ENCODE measurements at places on chromosomes 7 and 10.

GRCh38 chr7:27389496-27389895 is 146.9 kb downstream of the EVX1 start:
- no peak for DNase-seq

DNA sequence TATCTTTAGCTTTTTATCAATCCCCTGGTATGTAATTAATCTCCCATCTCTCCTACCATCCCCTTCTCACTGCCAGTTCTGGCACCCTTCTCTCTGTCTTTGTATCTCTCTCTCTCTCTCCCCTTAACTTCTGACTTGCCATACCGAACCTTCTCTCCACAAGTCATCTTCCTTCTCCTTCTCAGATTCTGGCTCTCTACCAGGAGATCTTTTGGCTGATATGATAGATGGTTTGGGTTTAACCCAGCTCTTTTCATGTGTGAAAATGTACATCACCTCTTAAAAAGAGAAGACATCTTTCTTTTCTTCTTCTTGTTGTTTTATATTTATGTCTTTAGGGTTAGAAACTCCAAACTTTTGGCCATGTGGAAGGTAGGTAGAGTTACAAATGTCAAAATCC is 196.7 kb downstream of the HGF start:
- DNase-seq = no peak

- peak; percentile 85 for DNase-seq
Measured at GRCh38 chr10:113476191-113476590, 76.7 kb upstream of the HABP2 start.

GRCh38 chr7:134174795-134175261 is 47.7 kb downstream of the LRGUK start:
- peak; percentile 75 for DNase-seq

GRCh38 chr10:14580671-14581332 is 193.9 kb downstream of the FAM107B start:
- no peak for DNase-seq

GRCh38 chr7:132475669-132476116 is 100.6 kb downstream of the PLXNA4 start:
- DNase-seq = no peak

GRCh38 chr7:11665357-11665756 is 166.6 kb downstream of the THSD7A start:
- DNase-seq = no peak

GRCh38 chr7:44150966-44151941 is 10.1 kb upstream of the MYL7 start:
- no peak for DNase-seq

DNA sequence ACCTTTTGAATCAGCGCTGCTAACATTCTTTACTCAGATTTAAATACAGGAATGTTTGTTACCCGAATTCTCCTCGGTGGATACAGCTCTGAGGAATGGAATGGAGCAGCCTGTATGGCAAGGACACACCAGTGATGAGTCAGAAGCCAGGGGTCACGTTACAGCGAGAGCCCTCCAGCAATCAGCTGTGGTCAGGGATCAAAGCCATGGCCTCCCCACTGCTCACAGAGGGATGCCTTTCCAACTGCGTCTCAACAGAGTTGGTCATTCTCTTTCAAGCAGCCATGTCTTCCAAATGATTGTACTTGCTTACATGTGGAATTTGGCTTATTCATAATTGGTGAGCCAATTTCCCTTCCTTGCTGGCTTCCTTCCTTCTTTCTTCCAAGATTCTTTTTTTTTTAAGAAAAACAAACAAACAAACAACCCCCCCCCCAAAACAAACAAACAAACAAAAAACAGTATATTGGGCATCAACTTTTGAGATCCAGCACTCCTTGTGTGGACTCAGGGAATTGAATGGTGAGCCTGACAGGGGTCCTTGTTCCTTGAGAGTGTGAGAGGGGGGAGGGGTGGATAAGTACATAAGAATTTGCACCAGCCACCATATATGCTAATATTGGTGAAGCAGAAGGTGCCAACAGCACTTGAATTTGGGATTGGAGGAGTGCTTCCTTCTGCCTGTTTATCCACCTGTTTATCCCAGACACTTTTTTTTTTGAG is 100.2 kb downstream of the ATXN7L1 start:
- peak; percentile 100 for DNase-seq

GRCh38 chr10:74867351-74867750 is 41.0 kb downstream of the KAT6B start:
- no peak for DNase-seq

GRCh38 chr7:103711413-103711812 is 265.4 kb upstream of the SLC26A5 start:
- no peak for DNase-seq

DNA sequence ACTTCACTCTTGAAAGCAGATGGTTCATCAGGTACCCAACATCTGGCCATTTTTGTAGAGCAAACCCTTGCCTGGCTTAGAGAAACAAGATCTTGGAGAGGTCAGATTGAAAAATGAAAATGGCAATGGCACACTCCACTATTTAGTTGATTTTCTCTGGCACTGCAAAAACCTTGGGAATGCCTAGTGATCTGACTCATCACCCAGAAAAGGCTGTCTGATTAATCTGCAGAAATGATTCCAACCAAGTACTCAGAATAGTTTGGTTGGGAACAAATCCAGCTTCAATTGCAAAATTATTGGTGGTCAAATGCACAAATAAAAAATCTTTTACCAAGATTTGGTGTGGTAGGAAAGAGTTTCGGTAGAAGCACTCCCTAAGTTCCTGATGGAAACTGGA is 351.2 kb downstream of the PHTF2 start:
- peak; percentile 93 for DNase-seq

DNA sequence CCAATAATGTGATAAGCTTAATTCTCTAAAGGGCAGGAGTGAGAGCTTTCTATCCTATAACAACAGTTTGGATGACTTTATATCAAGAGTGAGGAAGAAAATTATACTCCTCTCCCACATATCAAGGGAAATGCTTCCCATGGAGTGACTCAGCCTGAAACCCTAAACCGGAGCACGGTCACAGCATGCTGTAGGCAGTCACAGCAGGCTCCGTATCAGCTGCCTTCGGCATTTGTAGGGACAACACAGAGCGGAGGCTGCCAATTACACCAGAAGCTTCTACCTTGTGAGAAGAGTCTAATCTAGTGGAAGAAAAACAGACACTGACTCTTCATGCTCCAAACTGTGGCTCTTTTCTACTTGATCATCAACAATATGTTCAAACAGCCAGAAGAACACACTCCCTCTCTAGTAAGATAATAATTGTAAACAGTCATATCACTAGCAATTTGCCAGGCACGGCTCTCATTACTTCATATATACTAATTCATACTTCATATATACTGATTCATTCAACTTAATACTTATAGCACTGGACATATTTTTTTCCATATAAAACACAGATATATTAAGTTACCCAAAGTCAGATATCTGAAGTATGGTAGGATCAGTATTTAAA is 65.9 kb downstream of the DGKB start:
- peak; percentile 53 for DNase-seq

DNA sequence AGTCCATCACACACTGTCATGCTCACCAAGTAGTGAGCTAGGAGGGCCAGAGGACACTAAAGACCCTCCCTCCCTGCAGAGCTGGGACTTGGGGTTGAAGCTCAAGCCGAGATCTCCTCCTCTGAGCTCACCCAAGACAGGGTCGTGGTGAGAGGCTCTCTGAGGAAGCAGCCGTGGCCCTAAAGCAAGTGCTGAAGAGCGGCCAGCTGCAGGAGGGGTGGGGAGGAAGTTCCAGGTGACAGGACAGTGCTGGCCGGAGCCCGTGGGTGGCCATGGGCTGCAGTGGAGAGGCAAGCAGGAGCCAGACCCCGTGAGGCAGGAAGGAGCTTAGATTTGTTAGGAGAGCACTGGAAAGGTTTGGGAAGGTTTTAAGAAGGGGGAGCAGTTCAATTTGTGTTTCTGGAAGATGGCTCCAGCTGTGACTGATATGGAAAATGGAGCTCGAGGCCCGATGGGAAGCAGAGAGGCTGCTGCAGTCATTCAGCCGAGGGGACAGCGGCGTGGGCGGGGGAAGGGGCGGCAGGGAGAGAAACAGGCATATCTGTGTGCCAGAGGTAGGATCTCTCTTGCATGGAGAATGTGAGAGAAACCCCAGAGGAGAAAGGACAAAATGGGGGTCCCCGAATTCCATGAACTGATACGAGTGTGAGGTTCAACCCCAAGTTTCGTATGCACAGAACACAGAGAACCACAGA is 26.9 kb upstream of the DNAAF5 start:
- DNase-seq = no peak

DNA sequence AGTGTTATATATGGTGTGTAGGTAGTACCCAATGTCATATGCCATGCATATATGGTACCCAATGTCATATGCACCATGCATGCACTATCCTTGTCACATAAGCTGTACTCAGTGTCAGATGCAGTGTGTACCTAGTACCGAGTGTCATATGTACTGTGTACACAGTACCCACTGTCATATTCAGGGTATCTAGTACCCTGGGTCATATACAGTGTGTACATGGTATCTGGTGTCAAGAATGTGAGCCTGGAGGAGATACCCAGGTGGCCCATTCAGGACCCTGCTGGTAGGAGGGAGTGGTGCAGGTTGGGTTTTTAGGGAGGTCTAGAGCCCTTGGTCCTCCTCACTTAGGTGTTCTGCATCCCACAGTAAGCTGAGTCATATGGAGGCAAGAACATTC is 1.8 kb downstream of the ZMYND11 start:
- DNase-seq = no peak

DNA sequence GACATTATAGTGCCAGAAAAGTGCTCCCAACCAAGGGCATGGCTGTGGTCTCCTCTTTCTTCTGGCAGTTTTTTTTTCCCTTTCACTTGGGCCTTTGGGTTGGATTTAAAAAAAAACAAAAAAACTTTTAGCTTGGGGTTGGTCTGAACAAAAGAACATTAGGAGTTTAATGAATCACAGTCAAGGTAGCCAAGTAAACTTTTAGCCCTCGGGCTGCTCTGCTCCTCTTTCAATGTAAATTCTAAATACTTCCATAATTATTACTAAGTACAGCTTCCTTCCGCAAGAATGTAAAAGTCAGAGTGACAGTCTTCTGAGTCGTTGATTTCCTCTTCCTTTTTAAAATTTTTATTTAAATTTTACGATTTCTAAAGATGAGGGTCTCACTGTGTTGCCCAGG is 79.2 kb downstream of the NRF1 start:
- no peak for DNase-seq

DNA sequence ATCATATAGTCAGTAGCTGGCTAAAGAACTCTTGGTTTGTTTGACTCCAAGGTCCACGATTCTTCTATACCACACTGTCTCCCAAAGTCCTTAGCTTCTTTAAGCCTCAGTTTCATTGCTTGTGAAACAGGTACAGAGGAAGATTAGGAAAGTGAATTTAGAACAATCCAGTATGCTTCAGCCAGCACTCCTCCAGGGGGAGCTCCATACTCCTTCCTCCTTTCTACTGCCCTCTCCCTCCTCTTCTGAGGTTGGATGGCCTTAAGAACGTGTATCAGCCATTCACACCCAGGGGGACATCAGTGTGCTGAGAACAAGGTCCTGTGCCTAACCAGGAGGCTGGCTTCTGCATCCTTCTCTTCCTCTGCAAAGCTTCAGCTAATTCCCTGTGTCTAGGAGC is 54.8 kb upstream of the CALD1 start:
- DNase-seq = peak; percentile 62
